ENCODE measurements at places on chromosomes 11 and 22.

GRCh38 chr11:8168485-8169257 lies at the start of gene RIC3:
Gene RIC3 (minus strand): TSS chr11:8169025. CDS start chr11:8168989, 36 bp downstream.
- DNase-seq = peak; percentile 19

GRCh38 chr11:115504276-115505158 lies at the start of gene CADM1:
Gene CADM1 (minus strand): TSS chr11:115504415.
- peak; percentile 55 for DNase-seq

- no peak for DNase-seq
These were observed 18.8 kb downstream of the PRPF19 start for GRCh38 chr11:60887556-60887955.

- no peak for DNase-seq
These were observed 30.3 kb upstream of the GRAMD4 start for GRCh38 chr22:46589871-46590271.

- DNase-seq = no peak
These were observed 29.8 kb downstream of the TBC1D22A start for GRCh38 chr22:46792061-46792796.

GRCh38 chr22:24302591-24302990 lies 32.0 kb downstream of the SPECC1L start:
- no peak for DNase-seq

DNA sequence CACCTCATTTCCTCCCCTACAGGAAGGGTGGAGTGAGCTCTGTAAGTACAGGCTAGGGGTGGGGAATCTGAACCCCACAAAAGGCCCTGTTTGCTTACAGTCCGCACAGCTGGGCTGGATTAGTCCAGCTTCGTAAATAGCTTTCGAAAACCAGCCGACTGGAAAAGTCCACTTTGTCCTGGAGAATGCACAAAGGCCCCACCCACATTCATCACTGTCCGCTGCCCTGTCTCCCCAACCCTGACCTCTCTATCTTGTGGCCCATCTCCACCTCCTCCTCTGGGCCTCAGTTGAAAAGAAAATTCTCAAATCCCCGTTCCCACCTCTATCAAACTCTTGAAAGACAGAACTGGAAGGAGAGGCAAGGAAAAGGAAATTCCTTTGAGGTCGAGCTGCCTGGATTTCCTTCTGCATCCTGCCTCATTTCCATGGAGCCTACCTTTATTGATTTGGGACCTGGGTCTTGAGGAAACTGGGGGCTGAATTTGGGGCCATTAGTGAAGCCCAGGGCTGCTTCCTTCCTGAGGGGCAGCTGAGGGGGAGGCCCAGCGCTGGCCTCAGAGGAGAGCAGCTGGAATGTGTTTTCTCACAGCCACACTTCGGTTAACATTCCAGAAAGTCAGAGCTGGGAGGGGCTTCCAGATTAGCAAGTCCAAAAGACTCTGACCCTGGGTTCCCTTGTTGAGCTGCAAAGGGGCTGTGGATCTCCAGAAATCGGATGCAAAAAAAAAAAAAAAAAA lies 147.6 kb downstream of the FBXO7 start:
- DNase-seq = no peak

GRCh38 chr22:49728570-49729271 lies 99.0 kb downstream of the BRD1 start:
- no peak for DNase-seq

- no peak for DNase-seq
These were observed 47.9 kb upstream of the ADORA2A start for GRCh38 chr22:24379536-24379935.

DNA sequence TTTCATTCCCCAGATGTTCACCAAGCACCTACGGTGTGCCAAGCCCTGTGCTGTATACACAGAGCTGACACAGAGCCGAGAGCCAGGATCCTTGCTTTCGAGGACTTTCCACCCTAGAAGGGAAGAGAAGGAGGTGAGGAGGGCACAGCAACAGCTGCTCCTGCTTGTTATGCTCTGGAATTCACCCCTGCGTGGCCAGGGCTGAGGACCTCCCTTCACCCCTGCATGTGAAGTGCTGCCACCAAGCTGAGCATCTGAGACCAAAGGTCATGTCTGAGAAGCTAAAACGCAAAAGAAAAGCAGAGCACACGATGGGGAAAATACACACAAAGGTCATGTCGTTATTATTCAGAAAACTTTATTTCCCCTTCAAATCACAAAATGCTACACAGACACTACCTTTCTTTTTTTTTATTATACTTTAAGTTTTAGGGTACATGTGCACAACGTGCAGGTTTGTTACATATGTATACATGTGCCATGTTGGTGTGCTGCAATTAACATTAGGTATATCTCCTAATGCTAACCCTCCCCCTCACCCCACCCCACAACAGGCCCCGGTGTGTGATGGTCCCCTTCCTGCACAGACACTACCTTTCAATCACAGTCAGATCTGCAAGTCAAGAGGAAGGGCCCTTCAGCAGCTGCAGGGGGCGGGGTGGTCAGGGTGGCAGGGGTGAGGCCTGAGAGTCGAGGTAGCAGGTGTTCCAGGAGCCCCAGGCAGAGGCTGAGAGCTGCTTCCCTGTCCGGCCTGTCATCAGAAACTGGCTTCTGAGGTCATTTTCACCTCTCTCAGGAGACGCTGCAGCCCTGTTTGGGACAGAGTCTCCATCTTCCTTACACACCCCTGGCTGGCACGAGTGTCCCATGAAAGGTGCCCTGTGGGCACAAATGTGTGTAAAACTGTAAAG lies 40.1 kb upstream of the PRR5 start:
- DNase-seq = no peak

DNA sequence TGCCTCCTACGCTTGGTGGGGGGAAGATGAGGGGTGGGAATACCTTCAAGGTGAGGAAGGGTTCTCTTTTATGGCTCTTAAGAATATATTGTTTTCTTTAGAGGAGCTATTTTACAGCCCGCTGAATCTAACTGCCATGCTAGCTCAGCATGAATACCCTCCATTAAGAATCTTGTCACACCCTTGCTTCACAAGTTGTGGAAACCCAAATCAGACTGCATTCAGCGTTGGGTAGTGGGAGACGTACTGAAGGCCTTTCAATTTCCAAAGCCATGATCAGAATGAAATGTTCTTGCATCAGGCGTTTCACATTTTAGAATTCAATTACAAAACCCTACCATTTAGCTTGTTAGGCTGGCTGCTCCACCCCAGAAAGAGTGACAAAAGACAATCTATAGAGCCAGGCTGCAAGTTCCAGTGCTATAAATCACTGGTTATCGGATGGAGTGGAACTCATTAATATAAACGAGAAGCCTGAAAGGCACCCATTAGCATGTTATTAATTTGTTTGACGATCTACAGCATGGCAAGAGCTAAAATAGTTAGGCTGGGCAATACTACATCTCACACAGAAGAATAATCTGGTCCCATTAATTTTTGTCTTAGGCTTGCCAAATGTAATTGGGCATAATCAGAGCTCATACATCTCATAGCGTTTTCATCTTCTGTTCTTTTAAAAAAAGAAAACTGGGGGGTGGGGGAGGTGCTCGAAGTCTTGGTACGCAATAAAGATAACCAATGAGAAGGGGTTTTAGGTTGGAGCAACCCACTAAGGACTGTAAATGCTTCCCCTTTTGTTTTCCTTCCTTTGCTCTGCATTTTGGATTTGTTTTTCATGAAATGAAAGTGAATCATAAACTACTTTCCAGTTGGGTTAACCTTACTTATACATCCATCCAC lies 57.5 kb downstream of the ABTB2 start:
- DNase-seq = no peak

DNA sequence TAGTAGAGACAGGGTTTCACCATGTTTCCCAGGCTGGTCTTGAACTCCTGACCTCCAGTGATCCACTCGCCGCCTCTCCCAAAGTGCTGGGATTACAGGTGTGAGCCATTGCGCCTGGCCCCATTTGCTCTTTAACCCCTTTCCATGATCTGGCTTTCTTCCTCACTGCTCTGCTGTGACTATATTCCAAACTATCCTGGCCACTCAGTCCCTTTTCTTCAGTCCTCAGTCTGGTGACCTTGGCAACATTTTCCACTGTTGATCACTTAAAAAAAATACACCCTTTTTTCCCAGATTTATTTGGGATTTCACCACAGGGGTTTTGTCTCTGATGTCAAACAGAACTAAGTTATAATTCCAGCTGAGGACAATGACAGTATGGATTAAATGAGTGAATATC lies 24.5 kb downstream of the MMP20 start:
- no peak for DNase-seq

DNA sequence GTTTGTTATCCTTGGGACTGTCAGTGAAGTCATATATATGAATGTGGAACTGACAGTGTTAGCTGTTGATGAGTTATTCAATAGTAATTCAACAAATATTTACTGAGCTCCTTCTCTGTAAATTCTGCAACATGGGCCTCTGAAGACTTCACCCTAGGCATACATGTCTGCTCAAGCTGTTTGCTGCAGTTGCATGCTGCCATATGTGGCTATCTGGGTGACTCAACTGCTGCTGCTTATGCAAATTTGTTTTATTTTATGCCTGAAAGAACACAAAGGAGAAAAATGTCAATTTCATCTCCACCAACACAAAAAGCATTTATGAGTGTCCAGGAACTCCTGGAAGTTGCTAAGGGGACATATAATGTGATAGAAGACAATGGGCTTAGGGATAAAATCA lies 417.6 kb downstream of the AASDHPPT start:
- DNase-seq = no peak

DNA sequence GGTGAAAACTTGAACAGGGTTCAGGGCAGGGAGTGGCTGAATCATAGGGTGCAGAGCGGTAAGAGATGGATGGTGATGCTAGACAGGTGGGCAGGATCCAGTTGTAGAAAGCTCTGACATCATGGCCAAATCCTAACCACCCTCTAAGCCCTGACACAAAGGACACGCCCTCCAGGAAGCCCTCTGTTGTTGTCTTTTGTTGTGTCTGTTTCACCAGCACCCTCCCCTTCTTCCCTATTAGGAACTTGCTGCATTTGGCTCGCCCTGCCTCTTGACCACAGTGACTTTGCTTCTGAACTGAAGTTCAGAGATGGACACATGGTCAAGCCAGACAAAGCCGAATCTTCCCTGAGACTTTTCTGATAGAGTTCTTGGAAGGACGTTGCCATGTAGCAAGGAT lies 14.2 kb upstream of the APOL6 start:
- DNase-seq = no peak

DNA sequence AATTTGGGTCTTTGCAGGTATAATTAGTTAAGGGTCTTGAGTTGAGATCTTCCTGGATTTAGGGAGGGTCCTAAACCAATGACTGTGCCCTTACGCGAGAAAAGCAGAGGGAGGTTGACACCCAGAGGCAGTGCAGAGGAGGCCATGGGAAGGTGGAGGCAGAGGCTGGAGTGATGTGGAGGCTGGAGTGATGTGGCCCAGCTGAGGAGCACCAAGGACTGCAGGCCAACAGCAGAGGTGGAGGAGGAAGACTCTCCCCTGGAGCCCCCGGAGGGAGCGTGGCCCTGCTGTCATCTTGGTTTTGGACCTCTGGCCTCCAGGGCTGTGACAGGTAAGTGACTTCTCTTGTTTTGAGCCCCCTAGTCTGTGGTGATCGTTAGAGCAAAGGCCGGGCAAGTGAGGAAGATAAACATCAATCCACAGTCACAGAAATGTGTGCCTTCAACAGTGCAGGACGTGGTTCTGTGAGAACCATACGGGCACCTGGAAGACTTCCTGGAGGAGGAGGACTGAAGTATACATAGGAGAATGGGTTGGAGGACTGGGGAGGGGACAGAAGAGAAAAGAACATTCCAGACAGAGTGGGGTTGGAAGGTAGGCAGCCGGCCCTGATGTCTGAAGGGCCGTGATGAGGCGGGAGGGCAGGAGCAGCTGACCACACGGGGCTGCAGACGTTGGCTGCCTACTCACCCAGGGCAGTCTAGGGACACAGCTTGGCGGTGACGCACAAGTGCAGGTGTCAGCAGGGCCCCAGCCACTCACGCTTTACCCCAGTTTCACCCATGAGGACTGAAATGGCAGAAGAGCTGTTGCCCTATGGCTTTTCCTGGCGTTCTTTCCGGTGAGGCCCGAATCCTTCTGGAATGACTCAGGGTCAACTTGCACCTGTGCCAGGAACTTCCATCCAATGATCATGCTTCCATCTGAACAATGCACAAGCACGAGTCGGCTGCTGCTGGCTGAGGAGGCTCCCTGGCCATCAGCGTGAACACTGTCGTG lies 270.2 kb downstream of the CTTN start:
- DNase-seq = no peak

DNA sequence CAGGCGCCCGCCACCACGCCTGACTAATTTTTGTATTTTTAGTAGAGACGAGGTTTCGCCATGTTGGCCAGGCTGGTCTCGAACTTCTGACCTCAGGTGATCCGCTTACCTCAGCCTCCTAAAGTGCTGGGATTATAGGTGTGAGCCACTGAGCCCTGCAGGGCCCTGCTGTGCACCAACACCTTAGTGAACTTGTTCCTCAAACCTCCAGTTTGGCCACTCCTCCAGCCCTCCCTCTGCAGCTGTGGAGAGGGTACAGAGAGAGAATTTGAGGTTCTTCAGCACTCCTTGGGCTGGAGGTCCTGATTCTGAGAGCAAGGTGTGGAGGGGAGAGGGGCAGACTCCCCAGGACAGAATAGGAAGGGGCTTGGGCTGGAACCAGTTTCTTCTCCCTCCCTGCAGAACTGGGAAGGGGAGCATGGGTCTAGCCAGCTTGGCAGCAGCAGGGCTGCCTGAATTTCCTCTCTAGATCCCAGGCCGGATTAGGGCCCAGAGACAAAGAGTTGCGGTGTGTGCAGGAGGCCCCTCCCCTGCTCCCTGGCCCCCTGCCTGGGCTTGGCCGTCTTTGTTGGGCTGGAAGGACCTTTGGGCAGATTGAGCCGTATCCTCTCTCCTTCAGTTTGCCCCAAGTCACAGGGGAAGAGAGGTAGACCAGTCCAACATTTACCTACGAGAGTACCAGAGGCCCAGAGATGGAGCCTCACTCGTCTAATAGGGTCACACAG lies 2.3 kb upstream of the PEX16 start:
- no peak for DNase-seq

DNA sequence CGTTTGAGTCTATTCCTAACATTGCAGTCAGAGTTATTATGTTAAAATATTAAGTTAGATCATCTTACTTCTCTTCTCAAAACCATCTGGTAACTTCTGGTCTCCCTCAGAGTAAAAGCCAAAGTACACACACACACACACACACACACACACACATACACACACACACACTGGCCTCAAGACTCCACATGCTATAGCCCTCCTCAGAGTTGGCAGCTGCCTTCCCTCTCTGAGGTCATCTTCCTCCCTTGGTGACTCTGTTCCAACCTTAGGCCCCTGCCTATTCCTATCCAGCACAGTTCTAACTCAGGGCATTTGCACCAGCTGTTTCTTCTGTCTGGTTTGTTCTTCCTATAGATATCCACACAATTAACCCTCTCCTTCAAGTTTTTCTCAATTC lies 272.0 kb upstream of the SESN3 start:
- no peak for DNase-seq

DNA sequence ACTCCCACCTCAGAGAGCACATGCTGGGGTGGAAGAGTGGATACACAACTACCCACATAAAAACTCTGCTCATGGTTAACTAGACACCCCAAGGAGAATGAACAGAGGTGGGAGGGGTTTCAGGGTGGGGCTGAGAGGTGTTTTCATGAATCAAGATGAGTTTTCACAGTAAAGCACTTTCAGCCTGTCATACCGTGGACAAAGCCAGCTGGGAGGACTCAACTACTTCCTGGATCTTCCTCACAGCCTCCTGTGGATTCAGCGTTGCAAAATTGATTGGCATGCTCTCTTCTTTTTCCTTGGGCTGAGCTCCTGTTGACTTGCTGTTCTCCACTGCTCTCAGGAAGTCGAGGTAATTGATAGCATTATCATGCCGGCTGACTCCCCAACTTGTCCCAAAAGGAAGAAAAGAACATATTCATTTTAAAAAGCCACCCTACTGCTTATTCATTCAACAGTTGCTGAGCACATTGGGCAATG lies 168.5 kb downstream of the MPPED1 start:
- DNase-seq = no peak

- no peak for DNase-seq
These were observed 2.9 kb downstream of the DAGLA start for GRCh38 chr11:61682906-61683675.

All from effector CD4-positive, alpha-beta T cell (primary cell).